ENCODE measurements at places on chromosomes 11 and 22.
A peak's percentile ranks its signal among the peaks of the same experiment; 100 is the strongest.

DNA sequence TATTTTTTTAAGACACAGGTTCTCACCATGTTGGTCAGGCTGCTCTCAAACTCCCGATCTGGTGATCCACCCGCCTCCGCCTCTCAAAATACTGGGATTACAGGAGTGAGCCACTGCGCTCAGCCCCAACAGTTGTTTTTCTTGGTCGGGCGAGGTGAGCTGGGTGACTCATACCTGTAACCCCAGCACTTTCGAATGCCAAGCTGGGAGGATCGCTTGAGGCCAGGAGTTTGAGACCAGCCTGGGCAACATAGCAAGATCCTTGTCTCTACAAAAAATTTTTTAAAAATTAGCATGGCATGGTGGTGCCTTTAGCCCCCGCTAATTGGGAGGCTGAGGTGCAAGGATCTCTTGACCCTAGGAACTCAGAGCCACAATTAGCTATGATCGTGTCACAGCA is 7.0 kb upstream of the NF2 start:
- DNase-seq: no peak

GRCh38 chr11:44915621-44916020 is 35.1 kb downstream of the TP53I11 start:
- no peak for DNase-seq

DNA sequence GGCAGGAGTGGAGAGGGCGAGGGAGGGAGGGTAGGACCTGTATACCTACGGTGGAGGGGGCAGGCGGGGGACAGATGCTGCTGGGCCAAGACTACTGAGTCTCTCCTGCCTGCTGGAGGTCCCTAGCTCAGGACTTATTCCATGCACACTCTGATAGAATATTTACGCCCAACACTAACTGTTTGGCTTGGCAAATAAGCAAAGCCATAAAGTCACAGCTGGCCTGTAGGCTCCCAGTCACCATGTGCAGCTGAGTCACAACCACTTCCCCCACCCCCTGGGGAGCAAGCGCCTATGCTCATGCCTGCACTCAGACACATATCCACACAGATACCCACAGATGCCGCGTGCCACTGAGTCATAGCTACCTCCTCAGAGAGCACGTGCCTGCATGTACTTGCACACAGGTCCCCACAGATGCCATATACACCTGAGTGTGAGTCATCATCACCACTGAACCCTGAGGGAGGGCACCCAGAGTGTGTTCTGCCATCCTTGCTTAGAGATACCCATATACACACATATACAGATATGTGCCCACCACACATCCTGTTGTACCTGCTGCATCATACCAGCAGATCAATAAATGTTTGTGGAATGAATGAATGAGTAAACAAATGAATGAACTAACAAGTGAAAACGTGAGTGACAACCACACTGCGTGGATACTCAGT is 95.8 kb downstream of the SWAP70 start:
- peak; percentile 81 for DNase-seq

DNA sequence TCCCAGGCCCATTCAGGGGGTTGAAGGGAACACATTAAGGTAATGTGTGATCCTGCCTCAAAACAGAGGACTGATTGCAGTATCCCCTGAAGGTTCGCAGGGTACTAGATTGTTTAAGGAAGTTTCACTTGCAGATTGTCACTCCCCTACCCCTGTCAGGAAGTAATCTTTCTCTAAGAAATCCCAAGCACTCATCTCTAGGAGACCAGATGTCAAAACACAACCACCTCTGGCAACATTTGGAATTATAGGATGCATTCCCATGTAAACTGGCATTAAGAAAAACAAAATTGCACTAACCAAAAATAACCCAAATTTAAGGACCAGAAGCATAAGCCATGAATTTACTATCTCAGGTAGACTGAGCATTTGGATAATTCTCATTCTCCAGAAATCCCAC is 1.6 kb downstream of the MRPL17 start:
- no peak for DNase-seq

- DNase-seq: no peak
These were observed 840.2 kb upstream of the CNTN5 start for GRCh38 chr11:98180511-98180910.

DNA sequence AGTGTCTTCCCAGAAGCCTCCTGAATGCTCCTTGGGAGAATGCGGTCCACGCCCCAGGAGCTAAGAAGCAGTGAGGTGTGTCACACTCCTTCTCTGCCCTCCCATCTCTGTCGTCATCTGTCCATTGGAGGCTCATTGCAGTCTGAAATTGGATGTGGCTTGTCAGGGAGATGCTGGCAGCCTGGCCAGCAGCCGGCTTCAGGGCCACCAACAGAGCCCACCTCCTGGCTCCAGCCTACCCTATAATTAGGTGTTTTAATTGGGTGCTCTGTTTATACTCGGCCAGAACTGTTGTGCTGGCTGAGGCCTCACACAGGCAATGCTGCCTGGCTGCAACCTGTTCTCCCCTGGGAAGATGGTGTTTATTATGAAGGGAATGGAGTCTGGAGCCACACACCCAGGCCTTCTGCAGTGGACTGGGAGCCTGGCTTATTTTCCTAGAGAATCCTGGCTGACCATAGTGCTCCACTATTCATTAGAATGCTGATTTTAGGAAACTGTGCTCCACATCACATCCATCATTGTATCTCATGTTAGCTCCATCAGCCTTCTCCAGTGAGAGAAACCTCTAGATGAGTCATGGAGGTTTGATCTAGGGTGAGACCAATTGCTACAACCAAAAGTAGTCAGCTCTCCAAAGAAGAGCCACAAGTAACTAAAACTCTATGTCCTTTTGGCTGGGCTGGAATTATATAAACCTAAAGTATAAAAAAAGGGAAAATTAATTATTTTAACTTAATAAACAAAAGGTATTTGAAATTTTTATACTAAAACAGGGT is 86.8 kb upstream of the CRTAM start:
- peak; percentile 2 for DNase-seq

GRCh38 chr11:68140496-68141245 is 19.5 kb upstream of the CHKA start:
- no peak for DNase-seq

GRCh38 chr11:68641880-68642279 is 42.5 kb upstream of the GAL start:
- no peak for DNase-seq

- no peak for DNase-seq
These were observed 498.7 kb downstream of the METTL15 start for GRCh38 chr11:28606930-28607329.

- no peak for DNase-seq
These were observed 144.6 kb downstream of the CCDC81 start for GRCh38 chr11:86519064-86519911.

GRCh38 chr22:32527756-32528155 is 53.1 kb downstream of the FBXO7 start:
- no peak for DNase-seq

- no peak for DNase-seq
These were observed 9.0 kb upstream of the CYTH4 start for GRCh38 chr22:37273126-37273845.

- DNase-seq: no peak
These were observed 291.8 kb downstream of the MIAT start for GRCh38 chr22:26949193-26949592.

GRCh38 chr11:73333640-73334383 is 25.7 kb downstream of the ARHGEF17 start:
- DNase-seq: no peak

GRCh38 chr11:74256378-74257133 is 54.9 kb downstream of the P4HA3 start:
- no peak for DNase-seq

DNA sequence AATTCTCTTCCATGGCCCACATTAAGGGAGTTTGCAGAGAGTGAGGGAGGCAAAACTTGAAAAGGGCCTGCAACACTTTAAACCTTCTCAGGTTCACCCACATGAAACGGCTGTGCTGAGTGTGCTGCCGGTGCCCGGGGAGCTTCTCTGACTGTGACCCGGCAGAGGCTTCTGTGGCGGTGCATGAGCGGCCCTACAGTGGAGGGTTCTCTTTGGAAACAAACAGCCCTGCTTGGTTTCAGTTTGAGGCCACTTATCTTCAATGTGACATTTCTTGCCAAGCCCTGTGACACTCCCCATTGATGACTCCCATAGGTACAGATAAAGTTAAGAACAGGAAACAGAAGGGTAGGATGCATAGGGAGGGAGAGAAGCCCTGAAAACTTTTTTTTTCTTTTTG is 31.8 kb downstream of the FAM118A start:
- DNase-seq: no peak

DNA sequence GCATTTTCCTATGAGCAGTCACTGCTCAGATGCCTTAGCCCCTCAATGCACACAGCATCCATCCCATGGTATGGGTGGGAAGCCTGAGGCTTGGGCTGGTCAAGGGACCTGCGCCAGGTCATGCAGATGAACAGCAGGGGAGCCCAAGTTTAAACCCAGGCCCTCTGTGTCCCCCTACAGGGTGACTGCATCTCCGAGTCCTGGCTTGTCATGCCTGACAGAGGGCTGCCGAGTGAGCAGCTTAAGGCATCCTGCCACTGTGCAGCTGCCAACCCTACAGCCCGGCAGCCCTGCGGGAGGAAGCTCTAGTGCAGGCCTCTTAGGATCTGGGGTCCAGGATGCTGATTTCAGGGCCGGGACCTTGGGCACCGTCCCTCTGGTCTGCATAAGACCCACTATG is 10.0 kb downstream of the IL2RB start:
- DNase-seq: no peak

DNA sequence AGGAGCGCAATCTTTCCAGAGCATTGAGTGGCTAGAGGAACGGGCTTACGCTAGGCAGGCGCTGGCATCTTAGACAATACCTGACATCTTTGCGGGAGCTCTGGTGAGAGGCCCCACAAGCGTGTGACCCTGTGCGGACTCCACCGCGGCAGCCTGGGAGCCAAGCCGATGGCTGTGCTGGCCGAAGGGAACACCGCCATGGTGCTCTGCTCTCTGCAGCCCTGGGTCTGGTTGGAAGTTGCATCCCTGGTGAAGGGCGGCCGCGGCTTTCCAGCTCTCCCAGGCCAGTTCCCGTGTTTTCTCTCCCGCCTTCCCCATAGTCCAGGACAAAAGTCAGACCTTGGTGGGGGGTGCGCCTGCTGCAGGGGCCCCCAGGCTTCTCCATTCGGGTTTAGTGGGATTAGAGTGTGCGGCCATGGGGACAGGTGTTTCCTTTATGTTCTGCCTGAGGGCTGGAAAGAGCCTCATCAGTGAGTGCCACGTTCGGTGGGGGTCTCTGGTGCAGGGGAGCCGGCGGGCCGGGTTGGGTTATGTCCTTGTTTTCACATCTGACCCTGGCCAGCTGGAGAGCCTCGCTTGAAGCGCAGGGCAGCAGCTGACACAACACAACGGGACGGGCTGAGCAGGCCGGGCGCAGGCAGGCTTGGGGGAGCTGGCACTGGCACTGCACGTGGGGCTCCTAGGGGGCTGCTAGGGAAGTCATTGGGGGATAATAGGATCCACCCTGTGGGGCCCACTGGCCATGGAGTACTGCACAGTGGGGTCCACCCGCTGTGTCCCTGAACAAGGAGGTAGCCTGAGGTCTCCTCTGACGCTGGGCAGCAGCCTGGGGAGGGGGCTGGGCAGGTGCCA is 94.8 kb downstream of the KCNQ1 start:
- no peak for DNase-seq

DNA sequence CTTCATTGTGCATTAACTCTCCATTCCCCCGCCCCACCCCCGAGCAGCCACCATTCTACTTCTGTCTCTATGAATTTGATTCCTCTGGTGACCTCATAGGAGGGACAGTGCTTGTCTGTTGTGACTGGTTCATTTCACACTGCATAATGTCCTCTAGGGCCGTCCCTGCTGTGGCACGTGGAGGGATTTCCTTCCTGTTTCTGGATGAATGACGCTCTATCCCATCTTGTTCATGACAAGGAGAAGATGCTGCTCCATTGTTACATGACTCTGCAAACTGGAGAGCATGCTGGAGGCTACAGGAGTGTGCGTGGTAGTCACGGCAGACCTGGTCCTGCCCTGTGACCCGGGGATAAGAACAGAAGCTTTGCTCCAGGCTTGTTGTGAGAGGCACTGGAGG is 61.3 kb downstream of the RTL6 start:
- no peak for DNase-seq

- DNase-seq: no peak
These were observed 669 bp upstream of the BCR start for GRCh38 chr22:23179381-23180299.

DNA sequence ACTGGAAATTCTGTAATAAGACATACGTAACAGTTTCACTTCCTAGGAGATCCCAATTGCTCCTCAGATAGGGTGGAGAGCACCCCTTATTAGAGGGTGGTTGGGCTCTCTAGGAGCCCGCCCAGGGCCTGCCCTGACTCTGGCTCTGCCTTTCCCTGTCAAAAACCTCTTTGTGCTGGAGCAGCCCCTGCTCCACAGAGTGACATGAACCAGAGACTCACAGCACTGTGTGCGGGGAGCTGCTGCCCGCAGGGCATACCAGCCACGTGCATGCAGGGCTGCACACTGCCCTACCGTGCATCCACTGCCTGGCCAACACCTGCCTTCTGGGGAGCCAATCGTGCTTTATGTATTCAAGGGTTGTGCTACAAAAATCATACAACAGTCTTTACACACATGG is 24.3 kb downstream of the KCNQ1OT1 start:
- DNase-seq: no peak

Data from DMS 273 treated with DMSO at 0.1 percent for 48 hours (cell line).